ENCODE measurements at places on chromosomes 5 and 9. TPM values are rescaled to one million over a fixed set of nuclear protein-coding genes. Genes with fewer than 3 reads are reported as not detected.

DNA sequence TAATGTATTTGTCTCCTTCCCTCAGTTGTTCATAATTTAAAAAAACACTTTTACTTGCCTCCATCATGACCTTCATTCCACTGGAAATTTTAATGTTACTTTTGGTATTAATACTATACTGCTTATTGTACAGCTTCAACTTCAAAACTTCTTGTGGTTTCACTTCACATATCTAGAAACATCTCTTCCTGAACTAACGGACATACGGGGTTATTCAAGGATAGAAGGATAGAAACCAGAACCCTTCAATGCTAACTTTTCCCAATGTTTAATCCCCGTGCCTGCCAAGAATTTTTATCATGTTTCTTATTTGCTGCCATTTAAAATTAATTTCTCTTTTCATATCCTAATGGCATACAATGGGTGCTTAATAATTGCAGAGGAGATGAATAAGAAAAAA is 36.3 kb upstream of the SETD9 start:
- DNase-seq, result no peak

- DNase-seq, result no peak
Observed at GRCh38 chr9:121569266-121569648, 69.6 kb upstream of the GGTA1 start.

- no peak for DNase-seq
Observed at GRCh38 chr5:101539315-101539714, 636.2 kb upstream of the ST8SIA4 start.

DNA sequence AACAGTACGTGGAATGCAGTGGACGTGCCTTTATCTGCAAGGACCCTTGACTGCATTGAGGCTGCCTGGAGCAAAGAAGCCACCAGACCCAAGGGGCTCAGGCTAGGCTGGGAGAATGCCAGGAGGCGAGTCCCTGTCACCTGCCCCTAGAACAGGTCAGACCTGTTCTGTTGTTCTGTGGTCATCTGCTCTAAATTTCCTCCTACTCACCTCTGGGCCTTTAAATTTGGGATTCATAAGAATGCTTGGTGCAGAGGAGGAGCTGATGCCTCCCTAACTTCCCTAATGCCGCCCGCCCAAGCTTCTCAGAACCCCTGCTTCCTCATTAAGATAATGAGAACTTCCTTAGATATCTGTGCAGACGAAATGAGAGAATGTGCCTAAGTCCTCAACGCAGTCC is 32.0 kb downstream of the DAPK1 start:
- no peak for DNase-seq

- no peak for DNase-seq
Observed at GRCh38 chr5:172871536-172871935, 37.5 kb downstream of the ERGIC1 start.

GRCh38 chr9:4997196-4997595 is 12.1 kb downstream of the JAK2 start:
- DNase-seq, result no peak

DNA sequence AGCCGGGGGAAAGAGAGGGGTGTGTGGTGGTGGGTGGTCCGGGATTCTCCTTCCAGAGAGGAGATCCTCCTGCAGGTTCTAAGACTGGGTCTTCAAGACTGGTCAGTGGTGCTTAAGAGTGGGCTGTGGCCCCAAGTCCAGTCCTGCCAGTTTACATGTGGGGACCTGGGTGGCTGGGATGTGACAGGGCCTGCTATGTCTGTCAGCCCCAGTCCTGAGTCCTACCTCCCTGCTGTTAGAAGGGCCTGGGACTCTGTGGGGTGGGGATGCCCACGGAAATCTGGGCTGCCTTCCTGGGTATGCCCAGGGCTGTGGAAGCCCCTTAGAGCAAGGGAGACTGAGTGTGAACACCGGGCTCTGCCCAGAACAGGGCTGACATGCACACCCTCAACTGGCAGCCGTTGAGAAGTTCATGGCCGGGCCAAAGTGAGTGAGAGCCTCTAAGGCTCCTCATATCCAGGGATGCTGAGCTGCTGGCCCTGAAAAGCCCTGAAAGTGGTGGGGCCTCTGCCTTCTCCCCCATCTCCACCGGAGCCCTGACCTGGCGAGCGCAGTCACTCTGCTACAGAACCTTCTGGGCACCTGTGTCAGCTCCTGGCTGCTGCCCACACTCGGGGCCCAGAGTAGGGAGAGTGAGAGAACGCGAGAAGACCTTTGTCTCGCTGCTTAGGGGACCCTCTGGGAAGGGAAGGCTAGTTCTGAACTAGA is 1.7 kb downstream of the PHF2 start:
- DNase-seq, result peak; percentile 43

DNA sequence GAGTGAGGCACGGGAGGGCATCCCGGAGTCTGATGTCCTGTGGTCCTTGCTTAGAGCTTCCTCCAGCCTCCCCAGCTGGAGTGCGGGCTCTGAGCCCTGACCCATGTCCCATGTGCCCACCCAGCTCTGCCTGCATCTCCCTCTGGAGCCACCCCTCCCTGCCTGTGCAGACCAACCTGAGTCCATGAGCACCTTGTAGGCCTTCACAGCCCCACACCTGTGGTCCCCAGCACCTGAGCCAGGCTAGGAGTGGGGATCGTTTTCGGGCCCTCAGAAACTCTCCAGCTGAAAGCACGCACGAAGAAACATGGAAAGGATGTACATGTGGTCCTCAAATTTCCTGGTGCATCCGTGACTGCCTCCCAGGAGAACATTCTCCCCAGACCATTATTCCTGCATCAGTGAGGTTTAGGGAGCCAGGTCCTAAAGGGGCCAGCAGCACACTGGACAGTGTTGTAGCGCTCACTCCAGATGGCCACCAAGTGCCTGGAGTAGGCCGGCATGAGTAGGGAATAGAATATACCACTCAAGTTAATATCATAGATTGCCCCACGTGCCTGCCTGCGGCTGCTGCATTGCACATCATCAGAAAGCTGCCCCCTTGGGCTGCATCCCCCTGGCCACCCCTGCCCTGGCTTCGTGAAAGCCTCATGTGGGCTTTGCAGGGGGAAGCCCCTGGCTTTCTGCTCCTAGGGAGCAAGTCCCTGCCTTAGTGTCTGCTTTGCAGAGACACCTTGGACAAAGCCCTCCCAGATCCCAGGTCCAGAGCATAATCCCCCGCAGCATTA is 80.6 kb downstream of the WNK2 start:
- no peak for DNase-seq

The LECT2 gene
- total RNA-seq, result 62.9 TPM

The PCDHGC4 gene
- 0.31 TPM for total RNA-seq

The UBLCP1 gene
- 7.5 TPM for total RNA-seq

The LCN15 gene
- total RNA-seq, result not detected

The KIF24 gene
- total RNA-seq, result 0.24 TPM
